ENCODE measurements at places on chromosomes 16 and 17.
A peak's percentile ranks its signal among the peaks of the same experiment; 100 is the strongest.

DNA sequence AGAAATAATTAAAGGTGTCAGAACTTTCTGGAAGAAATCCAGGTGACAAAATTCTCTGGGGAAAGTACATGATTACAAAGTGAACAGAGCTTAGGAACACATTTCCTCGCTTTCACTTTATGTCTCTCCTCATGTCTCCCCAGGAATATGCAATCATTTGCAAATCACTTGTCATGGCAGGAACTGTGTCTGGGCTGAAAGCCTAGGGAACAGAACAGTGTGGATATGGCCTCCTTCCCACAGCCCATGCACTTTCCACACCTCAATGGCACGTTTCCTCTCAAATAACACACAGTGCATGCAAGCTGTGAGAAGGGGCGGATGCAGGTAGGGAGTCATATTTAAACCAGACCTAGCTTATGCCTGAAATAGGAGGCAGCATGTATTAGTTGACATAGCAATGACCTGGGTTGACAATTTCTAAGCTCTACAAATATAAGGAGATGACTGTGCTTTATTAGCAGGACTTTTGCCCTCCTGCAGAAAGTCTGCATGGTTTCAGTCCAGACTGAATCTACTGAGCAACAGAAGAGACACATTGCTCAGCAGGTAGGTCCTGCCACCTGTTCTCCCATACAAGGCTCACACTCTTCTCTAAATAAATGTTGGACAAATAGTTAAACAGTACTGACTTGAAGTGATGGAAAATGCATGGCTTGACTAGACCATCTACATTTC lies 236.0 kb upstream of the ELAC2 start:
- DNase-seq = no peak

DNA sequence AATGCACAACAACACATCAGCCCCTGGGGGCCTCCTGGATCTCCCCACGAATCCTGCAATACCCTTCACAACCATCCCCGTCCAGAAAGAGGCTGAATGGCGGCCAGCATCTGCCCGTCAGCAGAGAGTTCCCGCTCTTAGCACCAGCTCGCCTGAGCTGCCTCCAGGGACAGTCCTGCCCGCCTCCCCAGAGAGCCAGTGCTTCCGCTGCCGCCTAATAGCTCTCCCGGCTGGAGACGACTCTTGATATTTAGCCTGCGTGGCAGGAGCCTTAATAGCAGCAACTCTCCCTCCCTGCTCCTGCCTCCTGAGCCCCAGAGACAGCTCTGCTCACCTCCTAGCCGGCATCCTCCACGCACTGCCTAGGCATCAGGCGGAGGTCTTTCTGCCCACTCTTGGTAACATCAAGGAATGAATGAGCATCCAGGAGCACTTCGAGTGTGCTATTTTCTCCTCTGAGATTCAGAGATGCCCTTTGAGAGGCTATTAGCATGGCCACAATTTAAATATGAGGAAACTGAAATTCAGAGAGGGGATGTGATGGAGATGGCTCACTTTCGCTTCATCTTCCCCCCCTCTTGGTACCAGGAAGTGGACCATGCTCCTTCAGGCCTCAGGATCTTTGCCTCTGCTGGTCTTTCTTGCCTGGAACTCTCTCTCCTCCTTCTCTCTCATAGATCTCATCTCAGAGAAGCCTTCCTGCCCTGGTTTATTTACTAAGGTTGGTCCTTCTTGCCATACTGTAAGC lies 67.9 kb downstream of the RAI1 start:
- no peak for DNase-seq

DNA sequence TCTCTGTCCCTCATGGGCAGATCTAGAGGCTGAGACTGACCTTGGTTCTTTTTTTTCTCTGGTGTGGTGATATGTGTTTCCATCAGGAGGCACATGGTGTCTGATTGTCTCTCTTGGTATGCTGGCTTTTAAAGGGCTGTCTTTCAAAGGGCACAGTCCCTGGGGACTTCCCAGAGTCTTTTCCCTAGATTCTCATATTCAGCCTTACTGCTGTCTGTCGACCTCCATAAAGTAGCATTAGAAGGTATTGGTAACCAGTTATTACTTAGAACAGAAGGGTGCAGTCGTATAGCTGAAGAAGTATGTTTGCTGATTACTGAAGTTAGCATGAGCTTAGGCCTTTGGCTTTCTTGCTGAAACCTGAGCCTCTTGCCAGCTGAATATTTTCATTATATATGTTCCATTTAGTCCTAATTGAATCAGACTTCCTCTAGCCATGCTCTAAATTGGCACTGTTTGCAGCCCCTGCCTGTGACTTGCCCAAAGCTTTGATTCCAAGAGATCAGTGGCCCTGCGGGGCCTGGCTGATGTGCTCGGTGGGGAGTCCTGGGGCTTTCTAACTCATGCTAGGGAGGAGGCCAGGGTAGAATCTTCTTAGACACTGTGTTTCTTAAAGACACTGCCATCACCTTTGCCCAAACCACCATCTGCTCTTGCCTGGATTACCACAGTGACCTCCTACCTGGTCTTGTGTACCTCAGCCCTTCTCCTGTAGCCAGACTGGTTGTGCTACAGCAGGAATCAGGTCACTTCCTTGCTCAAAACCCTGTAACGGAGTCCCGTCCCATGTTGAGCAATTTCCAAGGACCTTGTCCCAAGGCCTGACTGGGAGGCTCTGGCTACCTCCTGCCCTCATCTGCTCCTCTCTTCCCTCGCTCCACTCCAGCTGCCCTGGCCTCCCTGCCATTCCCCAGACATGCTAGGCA lies 71.5 kb downstream of the WWP2 start:
- DNase-seq = no peak

DNA sequence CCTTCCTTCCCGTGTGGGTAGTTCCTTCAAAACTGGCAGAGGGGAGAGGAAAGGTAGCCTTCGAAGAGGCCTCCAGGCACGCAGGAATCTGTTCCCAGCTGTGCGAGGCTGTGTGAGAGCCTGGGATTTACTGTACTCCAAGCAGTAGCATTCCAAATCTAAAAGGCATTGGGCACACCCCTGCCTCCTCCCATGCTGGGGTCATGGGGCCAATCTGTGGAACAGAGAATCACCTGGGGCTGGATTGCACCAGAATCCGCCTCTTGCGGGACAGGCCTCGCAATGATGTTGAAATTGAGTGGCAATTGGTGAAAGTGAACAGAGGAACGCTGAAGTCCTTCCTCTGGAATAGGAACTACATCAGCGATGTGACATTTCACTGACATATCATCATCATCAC lies 72.5 kb upstream of the IRX3 start:
- DNase-seq = no peak

- no peak for DNase-seq
These were observed 87.0 kb downstream of the IRX3 start for GRCh38 chr16:54199487-54200160.

- peak; percentile 5 for DNase-seq
These were observed 86.8 kb downstream of the USP32 start for GRCh38 chr17:60305141-60305540.

DNA sequence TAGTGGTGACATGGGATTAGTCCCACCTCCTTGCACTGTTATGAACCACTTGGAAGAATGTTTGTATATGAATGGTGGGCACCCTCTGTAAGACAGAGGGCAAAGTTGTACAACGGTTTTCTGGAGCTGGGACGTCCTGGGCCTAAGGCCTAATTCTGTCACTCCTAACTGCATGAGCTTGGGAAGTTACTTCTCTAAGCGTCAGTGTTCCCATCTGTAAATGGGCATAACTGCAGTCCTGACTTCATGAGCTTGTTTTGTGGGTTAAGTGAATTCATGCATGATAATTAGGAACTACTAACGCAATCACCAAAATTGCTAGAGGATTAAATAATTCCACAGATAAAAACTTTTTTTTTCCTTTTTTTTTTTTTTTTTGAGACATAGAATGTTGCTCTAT lies 1.8 kb downstream of the TBC1D16 start:
- no peak for DNase-seq

Measured in activated naive CD4-positive, alpha-beta T cell treated with Interleukin-2 at 50 U/mL for 16 hours (primary cell).